Occipital lobe (tissue), 3 donors: ENCODE measurements at places on chromosomes 5 and 9. TPM values are rescaled to one million over a fixed set of nuclear protein-coding genes. Genes with fewer than 3 reads are reported as not detected.

GRCh38 chr5:118789366-118789765 lies 199.0 kb downstream of the DTWD2 start:
- DNase-seq, result no peak

GRCh38 chr5:9226016-9226536 lies 319.8 kb downstream of the SEMA5A start:
- no peak for DNase-seq

Gene SLC25A2
- total RNA-seq, result not detected

DNA sequence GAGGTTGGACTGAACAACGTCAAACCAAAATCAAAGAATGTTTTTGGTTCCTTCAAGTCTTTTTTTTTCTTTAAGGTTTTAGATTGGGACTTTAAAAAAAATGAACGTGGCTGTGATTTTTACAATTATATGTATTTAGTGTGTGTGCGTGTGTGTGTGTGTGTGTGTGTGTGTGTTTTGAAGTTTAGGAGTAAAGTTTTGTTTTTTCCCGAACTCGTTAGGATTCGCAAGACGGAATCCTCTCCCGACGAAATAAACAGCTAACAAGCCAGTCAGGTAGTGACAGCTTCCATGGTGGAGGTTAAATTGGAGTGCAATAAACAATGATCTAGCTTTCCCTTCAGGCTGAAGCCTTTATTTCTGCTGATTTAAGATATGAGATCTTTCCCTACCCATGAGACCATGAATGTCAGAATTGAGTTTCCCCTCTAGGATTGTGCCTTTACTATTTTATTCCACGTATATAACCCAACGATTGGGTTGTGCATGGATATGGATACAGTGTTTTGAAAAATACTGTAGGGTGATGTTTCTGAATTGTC lies 1.2 kb downstream of the KIAA1958 start:
- no peak for DNase-seq
